ENCODE measurements at places on chromosomes 6 and 20.

DNA sequence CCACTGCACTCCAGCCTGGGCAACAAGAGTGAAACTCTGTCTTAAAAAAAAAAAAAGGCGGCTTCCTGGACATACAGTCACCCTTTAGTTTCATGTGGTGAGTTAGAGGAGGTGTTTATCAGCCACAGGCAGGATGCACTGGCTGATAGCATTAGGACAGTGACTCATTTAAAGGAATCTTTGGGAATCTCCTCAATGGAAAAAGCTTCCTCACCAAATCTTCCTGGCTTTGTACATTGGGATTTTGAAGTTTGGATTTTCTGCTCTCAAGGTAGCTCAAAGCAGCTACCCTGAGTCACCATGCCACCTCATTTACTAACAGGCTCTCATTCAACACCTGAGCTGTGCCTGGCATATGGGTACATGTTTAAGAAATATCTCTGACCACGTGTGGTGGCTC is 20.2 kb downstream of the PRPH2 start:
- no peak for DNase-seq

DNA sequence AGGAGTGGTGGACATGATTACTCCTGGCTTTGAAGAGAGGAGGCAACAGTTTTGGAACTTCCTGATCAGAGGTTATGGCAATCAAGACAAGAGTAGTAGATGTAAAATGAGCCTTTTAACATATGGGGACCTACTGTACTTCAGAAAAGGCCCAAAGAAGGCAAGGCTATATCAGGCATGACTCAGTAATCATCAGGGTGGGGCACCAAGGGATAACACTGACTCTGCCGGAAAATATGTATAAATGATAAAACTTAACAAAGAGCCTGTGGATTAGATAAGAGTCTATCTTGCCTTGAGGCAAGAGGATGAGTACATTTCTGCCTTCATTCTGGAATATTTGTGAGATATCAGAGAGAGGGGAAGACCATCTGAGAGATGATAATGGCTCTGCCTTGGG is 1389.9 kb upstream of the MAP3K7 start:
- DNase-seq = no peak

- DNase-seq = no peak
These were observed 54.9 kb downstream of the ANKRD6 start for GRCh38 chr6:89487864-89488263.

GRCh38 chr6:106072501-106073090 is 13.5 kb upstream of the PRDM1 start:
- no peak for DNase-seq

DNA sequence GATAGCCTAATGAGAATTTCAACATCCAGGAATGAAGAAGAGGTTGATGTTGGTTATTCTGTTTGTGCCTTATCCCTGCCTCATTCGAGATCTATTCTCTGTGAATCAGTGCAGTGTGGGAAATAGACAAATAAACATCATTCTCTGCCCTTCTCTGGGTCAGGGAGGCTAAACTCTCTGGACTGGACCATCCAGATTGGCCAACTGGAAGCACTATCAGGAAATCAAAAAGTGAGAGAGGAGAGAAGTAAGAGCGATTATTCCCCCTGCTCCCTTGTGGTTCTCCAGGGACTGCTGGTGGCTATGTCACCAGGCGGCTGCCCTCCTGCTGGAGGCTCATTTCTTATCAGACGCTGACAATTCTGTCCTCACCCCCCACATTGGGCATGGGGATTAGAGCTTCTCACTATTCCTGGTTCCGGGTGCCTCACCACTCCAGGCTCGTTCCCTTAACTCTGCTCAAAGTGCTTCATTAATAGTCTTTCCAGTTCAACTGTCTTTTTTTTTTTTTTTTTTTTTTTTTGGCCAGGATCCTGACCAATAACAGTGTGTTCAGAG is 201.7 kb upstream of the RREB1 start:
- no peak for DNase-seq

DNA sequence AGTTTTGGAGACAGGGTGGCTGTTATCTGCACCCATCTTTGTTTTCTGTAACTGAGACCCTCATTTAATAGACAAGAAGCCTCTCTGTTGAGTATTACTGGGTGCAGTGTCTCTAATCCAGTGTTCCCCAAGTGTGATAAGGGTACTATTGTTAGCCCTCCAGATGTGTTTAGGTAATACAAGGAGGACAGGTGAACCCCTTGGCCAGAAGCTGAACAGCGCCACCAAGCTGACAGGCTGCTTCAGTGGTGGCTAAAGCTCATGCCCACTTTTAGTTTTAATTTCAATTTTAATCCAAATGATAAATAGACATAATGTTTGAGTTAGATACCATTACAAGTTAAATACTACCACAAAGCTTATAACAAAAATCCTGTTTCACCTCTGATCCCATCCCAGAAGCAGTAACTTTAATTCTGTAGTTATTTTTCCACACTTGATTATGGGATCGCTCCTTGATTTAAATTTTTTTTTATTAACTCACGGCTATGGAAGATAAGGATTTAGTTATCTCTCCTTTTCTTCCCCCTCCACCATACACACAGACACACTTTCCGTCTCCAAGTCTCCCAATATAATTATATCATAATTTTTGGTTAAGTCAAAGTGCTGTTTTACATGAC is 8.4 kb upstream of the STK35 start:
- no peak for DNase-seq

DNA sequence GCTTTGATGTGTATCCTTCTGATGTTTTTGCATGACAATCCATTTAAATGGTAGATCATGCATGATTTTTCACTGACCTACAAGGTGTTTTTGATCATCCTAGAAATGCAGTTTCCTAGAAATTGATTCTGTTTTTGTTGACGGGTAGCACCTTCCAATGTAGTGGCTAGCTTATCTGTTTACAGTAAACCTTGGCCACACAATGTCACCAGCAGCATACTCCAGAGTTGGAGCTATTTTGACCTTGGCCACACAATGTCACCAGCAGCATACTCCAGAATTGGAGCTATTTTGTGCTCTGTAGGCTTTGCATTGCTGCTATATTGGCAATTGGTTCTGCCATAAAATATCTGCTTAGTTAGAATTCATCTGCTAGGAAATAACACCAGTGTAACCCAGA is 74.6 kb upstream of the NAA20 start:
- DNase-seq = no peak

GRCh38 chr6:33164176-33164575 is 28.1 kb downstream of the COL11A2 start:
- DNase-seq = no peak

DNA sequence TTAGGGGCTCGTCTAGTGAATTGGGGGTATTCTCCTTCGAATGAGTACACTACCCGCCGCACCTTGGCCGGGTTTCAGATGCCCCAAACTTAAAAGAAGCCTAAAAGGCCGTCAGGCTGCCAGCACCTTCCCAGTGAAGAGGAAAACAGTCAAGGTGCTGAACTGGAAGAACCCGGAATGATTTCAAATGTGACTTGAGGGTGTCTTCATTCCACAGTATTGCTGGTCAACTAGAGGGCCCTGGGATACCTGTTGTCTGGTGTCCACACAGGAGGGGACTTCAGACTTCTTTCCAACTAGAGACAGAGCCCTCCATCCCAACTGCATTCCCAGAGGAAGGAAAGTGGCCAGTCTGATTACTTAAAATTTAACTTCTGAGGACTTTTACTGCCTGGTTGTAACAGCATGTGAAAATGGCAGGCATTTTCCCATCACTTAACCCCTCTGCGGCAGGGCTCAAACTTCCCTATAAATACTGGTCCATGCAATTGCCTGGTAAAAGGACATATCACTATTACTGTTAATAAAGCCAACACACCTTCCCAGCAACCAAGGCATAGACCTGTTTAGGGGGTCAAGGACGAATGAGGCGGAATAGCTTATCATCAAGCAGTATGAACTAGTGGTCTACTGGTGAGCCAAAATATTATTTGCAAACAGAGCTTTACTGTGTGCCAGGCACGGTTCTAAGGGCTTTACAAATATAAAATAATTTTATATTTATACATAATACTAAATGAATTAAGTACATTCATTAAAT is 651 bp upstream of the SAMHD1 start:
- DNase-seq = no peak

- no peak for DNase-seq
These were observed 577.5 kb downstream of the PTPRT start for GRCh38 chr20:42611889-42612837.

GRCh38 chr6:130503146-130503545 is 137.3 kb downstream of the TMEM200A start:
- DNase-seq = no peak

DNA sequence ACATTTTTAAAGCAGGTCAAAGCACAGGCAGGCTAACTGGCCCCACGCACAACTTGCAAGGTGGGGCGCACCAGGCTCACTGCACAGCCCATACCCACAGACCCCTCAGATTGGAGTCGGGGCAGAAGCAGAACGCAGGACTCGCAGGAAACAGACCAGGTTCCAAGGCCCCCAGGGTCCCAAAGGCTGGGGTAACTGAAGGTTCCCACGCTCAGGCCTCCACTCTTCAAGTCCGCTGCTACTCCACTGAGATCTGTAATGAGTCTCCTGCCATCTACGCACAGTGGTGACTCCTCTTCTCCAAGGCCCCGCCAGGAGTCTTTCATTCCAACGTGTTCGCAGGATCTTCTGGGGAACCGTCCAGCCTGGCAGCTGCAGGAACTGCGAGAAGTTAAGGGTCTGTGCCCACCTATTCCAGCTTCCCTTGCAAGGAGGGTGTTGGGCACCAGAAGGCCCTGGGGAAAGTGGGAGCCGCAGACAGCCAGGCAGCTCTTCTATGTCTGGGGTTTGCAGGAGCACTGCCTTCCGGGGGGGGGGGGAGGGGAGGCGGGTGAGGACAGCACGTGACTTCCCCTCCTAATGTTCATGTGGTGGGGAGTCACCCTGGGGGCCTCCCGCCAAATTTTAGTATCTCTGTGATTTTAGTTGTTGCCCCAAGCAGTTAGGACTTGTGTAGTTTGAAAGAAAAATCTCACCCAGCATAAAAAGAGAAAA is 2.0 kb upstream of the TAF4 start:
- DNase-seq = no peak

DNA sequence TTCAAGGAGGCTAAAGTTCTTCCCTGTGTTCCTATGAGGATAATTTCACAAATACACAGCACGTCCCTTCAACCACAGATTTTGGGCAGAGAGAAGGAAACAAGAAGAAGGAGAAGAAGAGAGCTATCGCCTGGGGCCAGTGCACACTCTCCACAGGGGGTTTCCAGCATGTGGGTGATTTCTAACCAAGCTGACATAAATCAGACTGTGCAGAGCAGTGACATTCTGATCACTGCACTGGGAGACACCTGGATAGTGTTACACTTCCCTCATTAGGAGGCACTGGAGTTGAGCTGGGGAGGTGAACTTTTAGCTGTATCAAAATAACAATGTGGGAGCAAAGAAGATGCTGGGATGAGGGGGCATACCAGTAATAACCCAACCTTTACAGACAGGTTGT is 71.8 kb upstream of the CENPW start:
- no peak for DNase-seq
